ENCODE measurements at places on chromosomes 3 and 15.
A peak's percentile ranks its signal among the peaks of the same experiment; 100 is the strongest.

DNA sequence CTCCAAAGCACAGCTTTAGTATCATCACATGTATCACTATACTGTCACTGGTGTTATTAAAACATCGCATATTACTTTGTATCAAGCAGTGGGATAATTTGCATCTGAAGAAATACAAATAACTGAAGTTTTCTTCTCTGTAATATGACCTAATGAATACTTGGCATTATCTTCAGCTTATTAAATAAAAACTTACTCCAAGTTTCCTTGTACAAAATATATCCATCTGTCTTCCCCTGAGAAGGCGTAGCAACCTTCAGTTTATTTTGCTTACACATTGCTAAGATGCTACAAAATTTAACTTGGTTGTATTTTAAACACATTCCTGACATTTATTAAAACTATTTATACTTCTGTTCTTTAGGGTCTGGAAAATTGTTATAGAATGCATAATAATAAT lies 13.7 kb downstream of the FGF7 start:
- peak; percentile 49 for DNase-seq

DNA sequence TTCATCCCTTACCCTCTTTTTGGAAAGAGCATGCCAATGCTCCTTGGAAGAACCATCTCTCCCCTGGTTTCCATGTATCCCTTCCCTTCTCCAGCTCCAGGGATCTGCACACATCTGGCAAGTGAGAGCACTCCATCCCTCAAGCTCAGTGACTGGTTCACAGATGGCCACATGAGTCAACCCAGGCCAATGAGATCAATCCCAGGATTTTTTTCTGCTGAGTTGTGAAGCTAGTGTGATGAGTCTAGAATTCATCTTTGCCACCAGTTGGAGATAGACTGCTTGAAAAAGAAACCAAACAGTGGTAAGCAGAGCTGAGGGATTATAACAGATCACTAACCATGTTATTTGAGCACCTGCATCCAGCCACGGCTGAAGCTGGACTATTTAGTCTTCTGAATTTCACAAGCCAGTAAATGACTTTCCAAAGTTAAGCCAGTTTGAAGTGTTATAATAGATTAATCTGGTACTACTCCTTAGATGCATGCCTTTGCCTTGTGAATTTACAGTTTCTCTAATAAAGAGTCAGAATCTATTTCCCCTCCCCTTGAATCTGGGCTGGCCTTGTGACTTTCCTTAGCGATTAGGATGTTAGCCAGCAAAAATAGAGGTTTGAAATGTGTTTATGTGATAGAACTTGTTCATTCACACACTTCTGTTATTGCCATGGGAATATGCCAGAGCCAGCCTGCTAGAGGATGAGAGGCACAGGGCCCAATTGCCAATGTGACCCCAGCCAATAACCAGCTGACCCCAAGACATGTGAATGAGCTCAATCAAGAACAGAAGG lies 159.8 kb downstream of the WNT5A start:
- peak; percentile 80 for DNase-seq

- no peak for DNase-seq
Observed at GRCh38 chr3:56055546-56055945, 412.7 kb downstream of the ERC2 start.

DNA sequence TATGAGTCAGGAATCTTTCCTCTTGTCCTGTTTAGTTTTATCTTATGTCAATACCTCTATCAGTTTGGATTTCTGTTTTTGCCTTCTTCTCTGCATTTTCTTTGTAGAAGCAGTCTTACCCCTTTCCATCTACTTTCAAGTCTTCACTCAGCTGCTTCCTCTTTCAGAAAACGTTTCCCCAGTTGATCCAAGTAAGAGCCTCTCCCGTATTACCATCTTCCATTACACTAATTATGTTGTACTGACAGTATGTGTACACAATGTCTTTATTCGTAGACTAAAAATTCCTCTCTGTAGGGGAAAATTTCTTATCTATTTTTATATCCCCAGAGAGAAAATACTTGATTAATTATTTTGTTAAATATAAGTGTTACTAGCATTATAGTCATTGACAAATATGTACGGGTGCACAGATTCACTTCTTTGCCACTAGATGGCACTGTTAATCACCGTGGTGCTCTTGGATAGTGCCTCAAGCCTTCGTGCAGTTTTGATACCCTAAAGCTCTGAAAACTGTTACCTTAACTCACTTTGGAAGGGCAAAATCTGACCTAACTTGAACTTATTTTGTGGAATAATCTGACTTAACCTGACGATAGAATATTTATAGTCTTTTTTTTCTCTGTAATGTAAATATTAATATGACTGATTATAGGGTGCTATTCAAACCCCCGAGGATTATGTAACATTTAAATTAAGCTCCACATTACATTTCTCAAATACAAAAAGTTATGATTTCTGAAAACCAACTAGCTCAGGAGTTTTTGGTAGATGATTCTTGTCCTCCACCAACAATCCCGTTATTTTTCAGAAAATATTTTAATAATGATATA lies 74.2 kb upstream of the POU1F1 start:
- DNase-seq, result peak; percentile 62

- peak; percentile 38 for DNase-seq
Observed at GRCh38 chr3:17823816-17824215, 81.4 kb upstream of the TBC1D5 start.

- peak; percentile 83 for DNase-seq
Observed at GRCh38 chr3:133591271-133591742, 17.8 kb downstream of the CDV3 start.

DNA sequence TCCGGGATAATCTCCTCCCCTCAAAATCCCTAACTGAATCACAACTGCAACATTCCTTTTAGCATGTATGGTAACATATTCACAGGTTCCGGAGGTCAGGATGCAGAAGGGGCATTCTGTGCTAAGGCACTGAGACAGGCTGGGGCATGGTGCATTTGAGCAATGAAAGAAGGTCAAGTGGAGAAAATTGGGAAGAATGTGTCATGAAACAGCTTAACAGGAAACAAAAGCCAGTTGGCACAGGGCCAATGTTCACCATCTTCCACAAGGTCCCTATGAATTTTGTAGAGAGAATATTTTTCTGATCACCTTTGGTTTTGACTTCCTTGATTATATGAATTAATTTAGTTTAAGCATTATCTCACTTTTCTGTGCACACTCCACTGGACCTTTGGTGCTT lies 587.7 kb upstream of the NR2F2 start:
- no peak for DNase-seq

- DNase-seq, result no peak
Observed at GRCh38 chr15:50549326-50549725, 2.9 kb upstream of the USP50 start.

DNA sequence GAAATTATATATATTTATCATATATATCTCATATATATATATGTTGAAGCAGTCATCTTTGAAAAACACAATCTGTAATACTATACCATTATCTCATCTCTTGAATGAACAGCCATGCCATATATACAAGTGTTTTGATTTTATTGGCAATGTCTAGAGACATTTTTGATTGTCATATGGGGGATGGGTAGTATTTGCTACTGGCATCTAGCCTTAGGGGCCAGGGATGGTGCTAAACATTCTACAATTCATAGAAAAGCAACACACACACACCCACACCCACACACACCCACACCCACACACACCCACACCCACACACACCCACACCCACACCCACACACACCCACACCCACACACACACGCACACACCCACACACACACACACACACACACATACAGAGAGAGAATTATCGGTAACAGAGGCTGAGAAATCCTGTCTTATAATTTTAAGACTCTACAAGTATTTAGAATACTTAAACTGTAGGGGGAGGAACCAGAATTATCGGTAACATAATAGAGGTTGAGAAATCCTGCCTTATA lies 11.1 kb upstream of the PIK3R4 start:
- DNase-seq, result no peak

Measured in fibroblast of skin of back (primary cell).